ENCODE measurements at places on chromosomes 3 and 15.

- DNase-seq, result no peak
Measured at GRCh38 chr15:44243141-44243540, 45.4 kb upstream of the GOLM2 start.

- no peak for DNase-seq
Measured at GRCh38 chr3:9732080-9732739, 675 bp downstream of the BRPF1 start.

- DNase-seq, result no peak
Measured at GRCh38 chr15:67335026-67335425, 80.4 kb downstream of the IQCH start.

DNA sequence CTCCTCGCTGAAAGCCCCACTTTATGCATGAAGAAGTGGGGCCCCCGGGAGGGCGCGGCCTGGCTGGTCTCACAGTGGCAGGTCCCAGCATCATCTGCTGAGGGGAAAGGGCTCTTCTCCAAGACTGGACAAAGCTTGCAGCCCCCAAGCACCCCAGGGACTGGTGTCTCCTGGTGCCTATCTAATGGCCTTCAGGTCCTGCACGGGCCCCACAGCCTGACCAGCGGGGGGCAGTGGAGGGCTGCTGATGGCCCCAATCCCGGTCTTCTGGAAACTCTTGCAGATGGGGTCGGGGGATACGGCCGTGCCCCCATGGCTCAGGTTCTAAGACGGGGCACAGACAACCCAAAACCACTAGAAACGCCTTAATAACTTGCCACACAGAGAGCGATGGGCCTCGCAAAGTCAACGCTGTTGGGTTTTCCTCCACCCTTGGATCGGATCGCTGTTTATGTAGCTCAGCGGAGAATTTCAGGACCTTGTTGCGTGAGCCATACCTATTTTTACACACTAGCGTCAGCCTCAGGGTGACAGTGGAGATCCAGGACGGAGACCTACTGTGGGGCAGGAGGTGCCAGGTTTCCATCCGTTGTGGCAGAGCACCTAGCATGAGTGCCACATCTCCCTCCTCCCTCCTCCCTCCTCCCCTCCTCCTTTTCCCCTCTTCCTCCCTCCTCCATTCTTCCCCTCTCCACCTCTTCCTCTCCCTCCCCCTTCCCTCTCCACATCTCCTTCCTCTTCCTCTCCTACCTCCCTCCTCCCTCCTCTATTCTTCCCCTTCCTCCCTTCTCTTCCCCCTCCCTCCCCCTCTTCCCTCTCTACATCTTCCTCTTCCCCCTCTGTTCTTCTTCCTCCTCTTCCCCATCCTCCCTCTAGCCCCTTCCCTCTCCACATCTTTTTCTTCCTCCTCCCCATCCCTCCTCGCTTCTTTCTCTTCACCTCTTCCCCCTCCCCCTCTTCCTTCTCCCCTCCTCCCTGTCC lies 79.3 kb upstream of the ALDH1L1 start:
- no peak for DNase-seq

DNA sequence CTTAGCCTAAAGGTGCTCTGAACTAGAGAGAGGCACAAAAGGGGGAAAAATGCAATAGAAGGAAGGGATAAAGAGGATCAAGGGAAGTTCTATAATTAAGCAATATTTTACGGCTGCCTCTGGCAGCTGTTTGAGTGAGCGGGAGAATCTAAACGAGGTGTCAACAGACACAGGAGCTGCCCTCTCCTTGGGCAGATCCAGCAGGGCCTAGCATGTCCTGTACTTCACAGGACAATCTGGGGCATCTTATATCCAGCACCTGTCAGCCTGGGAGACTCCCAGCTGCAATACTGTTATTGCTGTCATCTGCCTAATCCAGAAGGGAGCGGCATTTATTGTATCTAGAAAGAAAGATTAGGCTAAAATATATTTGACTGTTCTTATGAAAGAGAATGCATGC lies 68.9 kb downstream of the WWTR1 start:
- no peak for DNase-seq

- DNase-seq, result no peak
Measured at GRCh38 chr3:177300039-177300833, 103.0 kb upstream of the TBL1XR1 start.

GRCh38 chr3:12954891-12955650 lies 113.7 kb upstream of the RPL32 start:
- no peak for DNase-seq

- no peak for DNase-seq
Measured at GRCh38 chr15:42121021-42121420, 26.7 kb upstream of the PLA2G4D start.

DNA sequence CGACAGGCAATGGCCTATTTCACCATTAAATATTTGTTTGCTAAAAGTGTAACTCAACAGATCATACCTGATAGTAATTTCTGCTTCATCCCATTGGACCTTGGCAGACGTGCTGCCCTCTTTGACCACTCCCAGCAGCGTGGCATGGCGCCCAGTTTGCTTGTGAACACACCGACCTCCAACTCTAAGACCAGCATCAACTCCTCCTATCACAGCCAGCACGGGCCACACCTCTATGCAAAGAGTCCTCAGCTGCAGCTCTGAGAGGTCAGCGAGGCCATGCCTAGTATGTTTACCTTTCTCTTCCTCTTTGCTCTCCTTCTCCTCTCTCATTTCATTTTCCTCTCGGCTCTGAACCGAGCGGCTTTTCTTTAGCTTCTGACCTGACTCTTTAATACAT lies 80.6 kb downstream of the FBXL22 start:
- DNase-seq, result no peak

GRCh38 chr15:41429003-41429890 lies 12.4 kb downstream of the RTF1 start:
- no peak for DNase-seq

DNA sequence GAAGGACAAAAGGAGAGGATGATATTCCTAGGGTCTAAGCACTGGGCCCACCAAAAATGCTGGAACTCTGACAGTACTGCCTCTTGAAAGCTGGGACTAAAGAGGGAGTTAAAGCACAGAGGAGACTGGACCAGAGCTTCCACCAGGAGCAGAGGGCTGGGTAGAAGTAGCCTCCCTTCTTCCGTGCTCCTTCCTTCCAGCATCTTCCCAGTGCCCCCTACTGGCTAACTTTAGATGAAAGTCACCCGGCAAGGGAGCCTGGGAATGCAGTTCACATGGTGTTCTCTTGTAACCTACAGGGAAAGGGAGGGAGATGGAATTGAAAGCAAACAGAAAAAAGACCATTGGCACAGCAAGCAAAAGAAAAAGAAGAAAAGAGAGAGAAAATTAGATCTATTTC lies 106.1 kb upstream of the COL8A1 start:
- DNase-seq, result no peak

DNA sequence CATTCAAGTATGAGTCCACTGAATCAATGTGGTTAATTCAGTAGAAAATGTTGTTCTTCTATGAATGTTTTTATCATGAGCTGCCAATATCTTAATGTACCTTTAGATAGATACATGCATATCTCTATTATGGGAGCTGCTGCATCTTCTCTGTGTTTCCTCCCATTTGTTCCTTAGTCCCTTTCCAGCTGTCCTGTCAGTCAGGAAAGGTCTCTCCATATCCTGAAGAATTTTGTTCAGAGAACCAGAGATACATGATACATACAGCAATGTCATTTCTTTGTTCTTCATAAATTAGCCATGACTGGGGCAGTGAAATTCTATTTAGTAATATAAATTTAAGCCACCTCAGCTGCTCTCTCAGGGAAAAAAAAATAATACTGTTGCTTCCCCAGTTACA lies 103.7 kb downstream of the P3H2 start:
- DNase-seq, result no peak

GRCh38 chr3:139340784-139341183 lies 3.0 kb upstream of the MRPS22 start:
- no peak for DNase-seq

DNA sequence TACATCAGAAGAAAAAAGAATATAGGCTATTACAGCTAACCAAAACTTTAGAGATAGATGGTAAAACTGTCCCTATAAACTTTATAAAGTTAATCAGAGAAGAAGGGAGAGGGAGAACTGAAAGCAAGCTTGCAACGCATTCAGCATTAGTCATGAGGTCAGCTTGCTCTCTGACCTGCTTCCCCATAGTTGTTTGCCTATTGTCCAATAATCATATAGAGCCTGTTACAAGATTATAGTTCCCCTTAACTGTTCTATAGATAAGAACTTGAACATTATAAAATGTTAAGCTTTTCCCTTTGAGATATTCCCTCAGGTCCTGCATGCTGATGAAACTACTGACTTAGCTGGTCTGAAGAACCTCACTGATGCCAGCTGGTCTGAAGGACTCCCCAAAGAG lies 74.5 kb downstream of the CPNE4 start:
- no peak for DNase-seq

DNA sequence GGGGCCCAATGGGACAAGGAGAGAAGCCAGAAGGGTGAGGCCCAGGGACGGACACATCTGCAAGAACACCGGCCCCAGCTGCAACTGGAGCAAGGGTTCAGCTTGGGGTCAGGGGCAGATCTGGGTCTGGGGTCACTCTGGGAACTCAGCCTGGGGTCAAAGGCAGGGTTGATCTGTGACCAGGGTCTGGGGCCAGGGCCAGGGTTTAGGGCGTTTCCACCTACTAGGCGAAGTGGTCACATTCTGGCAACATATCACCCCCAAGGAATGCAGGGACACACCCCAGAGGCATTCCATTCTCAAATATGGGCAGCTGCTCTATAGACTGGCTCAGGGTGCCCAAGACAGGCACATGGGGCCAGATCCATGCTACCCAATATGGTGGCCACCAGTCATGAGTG lies 9.0 kb downstream of the UROC1 start:
- no peak for DNase-seq

DNA sequence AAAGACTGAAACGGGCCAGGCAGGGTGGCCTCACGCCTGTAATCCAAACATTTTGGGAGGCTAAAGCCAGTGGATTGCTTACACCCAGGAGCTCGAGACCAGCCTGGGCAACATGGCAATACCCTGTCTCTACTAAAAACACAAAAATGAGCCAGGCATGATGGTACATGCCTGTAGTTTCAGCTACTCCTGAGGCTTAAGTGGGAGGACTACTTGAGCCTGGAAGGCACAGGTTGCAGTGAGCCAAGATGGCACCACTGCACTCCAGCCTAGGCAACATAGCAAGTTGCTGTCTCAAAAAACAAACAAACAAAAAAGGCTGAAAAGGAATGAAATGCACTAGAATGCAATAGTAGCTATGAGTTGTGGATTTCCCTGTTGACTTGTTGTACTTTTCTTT lies 94.7 kb downstream of the STAG1 start:
- no peak for DNase-seq

- DNase-seq, result no peak
Measured at GRCh38 chr3:22621205-22621809, 581.8 kb upstream of the UBE2E2 start.

DNA sequence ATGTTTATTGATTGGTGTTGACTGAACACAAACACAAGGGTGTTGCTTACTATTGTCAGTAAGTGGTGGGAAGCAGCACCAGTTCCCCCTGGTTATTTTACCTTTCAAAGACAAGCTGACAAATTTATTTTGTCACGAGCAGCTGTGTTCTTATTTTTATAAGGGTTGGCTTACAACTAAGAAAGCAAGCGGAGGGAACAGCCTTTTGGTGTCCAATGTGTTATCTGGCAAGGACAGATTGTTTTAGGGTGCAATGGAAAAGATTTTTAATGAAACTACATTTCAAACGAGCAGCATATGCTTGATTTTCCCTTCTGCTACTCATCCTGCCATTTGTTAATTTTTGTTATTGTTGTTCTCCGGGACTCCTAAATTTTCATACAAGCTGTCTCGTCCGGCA lies 920.6 kb upstream of the CFAP20DC start:
- DNase-seq, result no peak

All from D721Med (cell line).